ENCODE measurements at places on chromosomes 13 and 19.

- DNase-seq, result no peak
These were observed 770.3 kb upstream of the SLITRK5 start for GRCh38 chr13:86900906-86901305.

GRCh38 chr13:50070186-50070585, 54.9 kb downstream of the KCNRG start:
- no peak for DNase-seq

DNA sequence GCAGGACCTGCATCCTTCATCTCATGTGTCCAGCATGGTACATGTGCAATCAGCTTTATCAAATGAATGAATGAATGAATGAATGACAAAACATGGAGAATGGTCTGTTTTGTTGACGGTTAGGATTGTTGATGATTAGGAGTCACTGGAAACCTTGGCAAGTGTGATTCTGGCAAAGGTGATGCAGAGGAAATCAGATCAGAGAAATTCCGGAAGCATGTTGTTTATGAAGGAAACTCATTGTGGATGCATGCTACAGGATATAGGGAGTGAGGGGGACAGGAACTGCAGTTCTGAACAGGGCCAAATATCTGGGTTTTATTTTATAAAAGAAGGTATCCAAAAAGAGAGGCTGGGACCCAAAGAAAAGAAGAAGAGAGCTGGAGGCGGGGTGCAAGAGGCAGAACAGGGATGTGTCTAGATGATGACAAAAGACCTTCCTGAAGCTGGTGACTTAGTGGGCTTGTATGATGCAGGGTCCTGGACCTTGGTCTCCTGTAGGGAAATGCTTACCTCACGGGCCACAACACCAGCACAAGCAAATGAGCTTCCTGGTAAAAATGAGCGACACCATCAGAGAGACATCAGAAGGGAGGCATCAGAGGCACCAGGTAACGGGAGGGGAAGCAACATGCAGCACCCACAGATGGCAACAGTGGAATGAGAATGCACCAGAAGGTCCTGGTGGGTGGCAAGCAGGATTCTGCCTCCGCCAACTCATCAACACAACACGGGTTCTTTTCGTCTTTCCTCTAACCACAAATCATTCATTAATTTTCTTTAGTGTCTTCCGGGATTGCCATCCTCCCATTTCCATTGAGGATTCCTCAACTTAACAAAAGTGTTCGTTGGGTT, 159.6 kb downstream of the FOXO1 start:
- no peak for DNase-seq

GRCh38 chr19:55066107-55066709, 3.3 kb upstream of the RDH13 start:
- DNase-seq, result no peak

- DNase-seq, result no peak
These were observed 134.2 kb downstream of the MIPEP start for GRCh38 chr13:23754997-23755396.

All from CD4-positive, alpha-beta T cell treated with Interleukin-10 for 1 hour (primary cell).